ENCODE measurements at places on chromosomes 6 and 20. TPM values are rescaled to one million over a fixed set of nuclear protein-coding genes. Genes with fewer than 3 reads are reported as not detected.

NNAT gene
- total RNA-seq: not detected

JPH2 gene
- 6.0 TPM for total RNA-seq

SMIM13 gene
- total RNA-seq: 15.7 TPM

AURKA gene
- total RNA-seq: 90.2 TPM

DUSP22 gene
- 14.2 TPM for total RNA-seq

HLA-DPB1 gene
- not detected for total RNA-seq

FAM83C gene
- total RNA-seq: 0.14 TPM

MOG gene
- not detected for total RNA-seq

GFRAL gene
- total RNA-seq: not detected

DNMT3B gene
- total RNA-seq: 4.2 TPM

TNF gene
- not detected for total RNA-seq

GPR6 gene
- total RNA-seq: not detected

DLL1 gene
- 0.33 TPM for total RNA-seq

ENPP4 gene
- total RNA-seq: 0.23 TPM

TPMT gene
- total RNA-seq: 6.0 TPM

CFB gene
- total RNA-seq: 1.7 TPM

MUC21 gene
- not detected for total RNA-seq

HFE gene
- 13.7 TPM for total RNA-seq

PSMF1 gene
- 231 TPM for total RNA-seq

DDO gene
- 0.16 TPM for total RNA-seq

PROKR2 gene
- total RNA-seq: not detected

ERGIC3 gene
- total RNA-seq: 243 TPM

THEMIS gene
- total RNA-seq: not detected

ERVFRD-1 gene
- not detected for total RNA-seq

SLC17A3 gene
- 1.1 TPM for total RNA-seq

BLCAP gene
- total RNA-seq: 53.0 TPM

MLIP gene
- not detected for total RNA-seq

PRSS16 gene
- 3.3 TPM for total RNA-seq

AVP gene
- not detected for total RNA-seq

RAMACL gene
- 0.10 TPM for total RNA-seq

MEA1 gene
- total RNA-seq: 90.1 TPM

SH3BGRL2 gene
- 0.32 TPM for total RNA-seq

MAPK13 gene
- 0.45 TPM for total RNA-seq

MMP24 gene
- 31.0 TPM for total RNA-seq

SYNE1 gene
- 17.3 TPM for total RNA-seq

PTK6 gene
- 3.5 TPM for total RNA-seq

HTR1E gene
- total RNA-seq: not detected

All from A549 treated with Hydrocortisone at 1 μM for 4 hours (cell line).